Osteoblast (primary cell): ENCODE measurements at places on chromosomes 2 and 18. TPM values are rescaled to one million over a fixed set of nuclear protein-coding genes. Genes with fewer than 3 reads are reported as not detected.

Gene ANKRD53
- 0.88 and 1.1 TPM in 2 replicates for total RNA-seq

DNA sequence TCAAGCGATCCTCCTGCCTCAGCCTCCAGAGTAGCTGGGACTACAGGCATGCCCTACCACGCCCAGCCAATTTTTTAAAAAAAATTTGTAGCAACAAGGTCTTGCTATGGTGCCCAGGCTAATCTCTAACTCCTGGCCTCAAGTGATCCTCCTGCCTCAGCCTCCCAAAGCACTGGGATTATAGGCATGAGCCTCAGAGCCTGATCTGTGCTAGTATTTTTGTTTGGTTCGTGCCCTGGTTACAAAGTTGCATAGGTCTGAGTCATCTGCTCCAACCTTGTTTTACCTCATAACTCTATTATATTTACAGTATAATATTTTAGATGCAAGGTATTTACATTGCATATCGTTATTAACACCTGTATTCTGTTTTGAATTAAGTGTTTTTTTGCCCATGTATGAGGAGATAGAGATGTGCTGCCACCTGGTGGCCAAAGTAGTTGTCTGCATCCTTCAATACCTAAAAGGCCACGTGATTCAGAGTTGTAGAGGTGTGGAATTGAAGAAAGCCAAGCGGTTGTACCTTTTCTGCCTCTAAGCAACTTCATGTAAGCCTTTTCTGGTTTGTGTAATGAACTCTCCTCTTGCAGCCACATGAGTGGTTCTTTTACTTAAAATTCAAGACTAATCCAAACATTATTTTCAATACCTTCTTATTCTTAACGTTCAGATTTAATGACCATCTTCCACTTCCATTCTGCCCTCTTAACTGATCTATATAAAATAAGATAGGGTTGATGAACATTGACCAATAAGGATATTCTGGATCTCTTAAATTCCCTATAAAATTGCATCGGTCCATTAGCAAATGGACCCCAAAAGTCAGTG lies 19.9 kb upstream of the CABYR start:
- H3K27me3 ChIP-seq: no peaks in the 10 kb centered on the region
- peaks cover 13% of the 10 kb centered on the region for H3K36me3 ChIP-seq
- peak; percentile 83 for DNase-seq
- H3K4me3 ChIP-seq: no peak overlapping the region
- no peak overlapping the region for H3K27ac ChIP-seq

Gene UGT1A10
- not detected in 2 replicates for total RNA-seq

DNA sequence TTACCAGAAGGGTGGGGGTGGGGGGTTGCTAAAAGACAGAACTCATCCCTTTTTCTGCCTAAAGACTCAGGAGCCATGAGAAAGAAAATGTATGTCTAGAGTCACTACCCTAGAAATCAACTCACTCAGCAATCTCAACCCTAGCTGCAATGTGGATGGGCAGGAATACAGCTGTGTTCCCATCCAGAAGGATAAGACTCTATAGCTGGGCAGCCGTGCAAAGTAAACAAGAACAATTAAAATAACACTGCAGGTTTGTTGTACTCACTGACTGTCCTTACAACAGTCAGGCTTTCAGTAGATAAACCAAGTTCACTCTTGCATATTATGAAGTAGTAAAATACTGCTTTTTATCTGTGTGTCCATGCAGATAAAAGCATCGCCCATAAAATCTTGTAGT lies 74.0 kb downstream of the ESCO1 start:
- peaks cover 17% of the 10 kb centered on the region for H3K36me3 ChIP-seq
- DNase-seq: no peak
- H3K4me3 ChIP-seq: no peak overlapping the region
- no peak overlapping the region for H3K27ac ChIP-seq

Gene SMYD1
- not detected in 2 replicates for total RNA-seq

DNA sequence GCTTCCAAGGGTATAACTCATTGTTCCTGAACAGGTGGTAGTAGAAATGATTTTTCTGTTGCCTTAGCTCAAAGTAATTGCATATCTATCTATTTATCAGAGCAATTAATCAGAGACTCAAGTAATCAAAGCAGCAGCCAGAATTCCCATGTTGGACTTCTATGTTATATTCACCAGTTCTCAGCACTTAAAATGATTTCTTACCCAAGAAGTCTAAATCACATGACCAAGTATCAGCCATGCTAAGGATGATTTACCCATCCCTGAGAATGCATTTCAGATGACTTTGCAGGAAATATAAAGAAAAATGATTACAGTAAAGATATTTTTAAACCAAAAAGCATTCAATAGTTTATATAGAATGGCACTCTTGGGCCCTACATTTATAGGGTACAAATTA lies 352.2 kb downstream of the NUP35 start:
- H3K27ac ChIP-seq: no peak overlapping the region
- H3K4me3 ChIP-seq: no peak overlapping the region
- H3K27me3 ChIP-seq: no peaks in the 10 kb centered on the region
- no peaks in the 10 kb centered on the region for H3K4me1 ChIP-seq
- H3K36me3 ChIP-seq: no peaks in the 10 kb centered on the region
- DNase-seq: no peak
